ENCODE measurements at places on chromosomes 3 and 15.

GRCh38 chr15:89278307-89278706, 34.5 kb downstream of the FANCI start:
- DNase-seq: no peak

GRCh38 chr3:5122741-5123706, 932 bp downstream of the ARL8B start:
- peak; percentile 89 for DNase-seq

DNA sequence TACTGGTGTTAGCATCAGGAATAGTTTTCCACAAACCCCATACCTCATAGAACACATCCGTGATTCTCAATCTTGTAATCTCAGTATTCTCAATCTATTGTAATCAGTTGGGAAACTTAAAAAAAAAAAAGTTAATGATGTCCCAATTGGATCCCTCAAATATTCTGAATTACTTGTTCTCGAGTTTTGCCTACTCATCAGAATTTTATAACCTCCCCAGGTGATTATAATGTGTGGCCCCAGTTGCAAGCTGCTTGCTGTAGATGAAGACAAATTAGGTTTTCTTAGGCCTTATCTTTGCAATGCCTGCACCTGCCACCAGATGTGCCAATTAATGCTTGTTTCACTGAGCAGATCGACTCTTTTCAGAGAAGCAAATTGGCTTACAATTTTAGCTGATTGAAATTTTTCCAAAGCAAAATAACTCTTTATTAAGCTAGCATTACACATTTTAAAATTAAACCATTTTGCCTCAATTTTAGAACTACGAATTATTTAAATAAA, 19.0 kb upstream of the DIPK2A start:
- DNase-seq: no peak

GRCh38 chr3:51962854-51963530, 4.3 kb downstream of the PCBP4 start:
- DNase-seq: no peak

DNA sequence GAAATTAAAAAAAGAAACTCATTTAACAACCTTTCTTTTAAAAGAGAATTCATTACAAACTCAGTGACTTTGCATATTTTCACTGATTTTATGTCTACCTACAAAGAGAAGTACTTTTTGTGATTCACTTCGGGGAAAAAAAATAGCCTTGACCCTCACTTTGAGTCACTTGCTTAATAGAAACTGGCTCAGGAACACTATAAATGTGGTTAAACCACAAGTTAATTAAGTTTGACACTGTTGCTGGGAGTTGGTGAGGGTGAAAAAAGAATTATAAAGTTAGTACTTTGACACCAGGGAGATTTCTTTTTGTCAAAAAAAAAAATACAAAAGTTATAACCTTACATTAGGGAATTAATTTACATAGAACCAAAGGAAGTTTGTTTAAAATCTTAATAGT, 810.9 kb downstream of the NR2F2 start:
- peak; percentile 17 for DNase-seq

GRCh38 chr3:73530022-73530396, 94.7 kb downstream of the PDZRN3 start:
- DNase-seq: no peak

- DNase-seq: no peak
Observed at GRCh38 chr15:67186688-67187087, 67.8 kb downstream of the AAGAB start.

GRCh38 chr3:56389183-56389830, 79.0 kb downstream of the ERC2 start:
- peak; percentile 4 for DNase-seq

GRCh38 chr3:31523543-31523942, 9.2 kb upstream of the STT3B start:
- DNase-seq: no peak

DNA sequence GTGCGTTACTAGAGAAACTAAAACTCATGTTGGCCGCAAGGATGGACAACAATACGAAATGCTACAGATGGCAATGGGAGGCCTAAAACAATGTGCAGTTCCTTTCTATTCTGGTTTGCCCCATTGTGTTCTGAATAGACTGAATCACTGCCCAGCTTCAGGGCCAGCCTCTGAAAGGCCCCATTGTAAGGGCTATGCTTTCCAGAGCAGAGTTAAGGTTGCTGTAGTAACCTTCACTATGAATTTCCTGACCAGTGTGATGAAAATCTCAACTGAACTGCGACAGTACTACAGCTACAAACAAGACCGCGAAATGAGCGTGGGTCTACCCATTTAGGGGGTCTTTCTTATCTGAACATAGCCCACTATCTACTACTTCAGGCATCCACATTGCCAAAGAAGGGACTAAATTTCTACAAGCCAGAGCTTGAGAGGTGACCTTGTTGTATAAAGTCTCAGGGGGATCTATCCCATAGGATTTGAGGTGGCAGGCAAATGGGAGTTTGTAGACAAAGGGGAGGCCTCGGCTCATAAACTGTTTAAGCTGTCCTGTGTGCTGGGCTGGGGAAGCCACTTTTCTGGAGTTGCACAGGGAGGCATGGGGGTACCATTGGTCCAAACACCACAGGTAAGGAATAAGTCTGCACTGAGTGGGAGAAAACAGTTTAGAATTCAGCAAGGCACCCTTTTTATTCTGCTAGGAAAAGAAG, 80.1 kb downstream of the MYO1E start:
- peak; percentile 72 for DNase-seq

GRCh38 chr3:57943525-57944495, 64.4 kb upstream of the FLNB start:
- DNase-seq: no peak

- DNase-seq: peak; percentile 50
Observed at GRCh38 chr3:123457841-123458240, 9.0 kb upstream of the ADCY5 start.

DNA sequence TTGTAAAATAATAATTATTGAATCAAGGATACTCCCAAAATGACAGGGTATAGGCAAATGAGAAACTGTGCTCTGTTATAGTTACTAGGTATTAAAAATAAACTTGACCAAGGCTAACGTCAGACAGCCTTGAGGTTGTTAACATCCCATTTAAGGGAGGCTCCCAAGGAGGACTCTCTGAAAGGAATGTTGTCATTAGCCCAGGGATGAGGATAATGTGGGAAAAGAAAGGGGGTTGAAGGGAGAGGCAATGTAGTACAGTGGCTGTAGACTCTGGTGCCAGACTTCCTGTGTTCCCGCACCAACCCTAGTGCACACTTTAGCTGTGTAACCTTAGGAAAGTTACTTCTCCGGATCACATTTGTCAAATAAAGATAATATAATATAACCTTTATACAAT, 47.0 kb upstream of the RARB start:
- DNase-seq: no peak

- DNase-seq: no peak
Observed at GRCh38 chr3:117518364-117518763, 808.8 kb downstream of the TUSC7 start.

DNA sequence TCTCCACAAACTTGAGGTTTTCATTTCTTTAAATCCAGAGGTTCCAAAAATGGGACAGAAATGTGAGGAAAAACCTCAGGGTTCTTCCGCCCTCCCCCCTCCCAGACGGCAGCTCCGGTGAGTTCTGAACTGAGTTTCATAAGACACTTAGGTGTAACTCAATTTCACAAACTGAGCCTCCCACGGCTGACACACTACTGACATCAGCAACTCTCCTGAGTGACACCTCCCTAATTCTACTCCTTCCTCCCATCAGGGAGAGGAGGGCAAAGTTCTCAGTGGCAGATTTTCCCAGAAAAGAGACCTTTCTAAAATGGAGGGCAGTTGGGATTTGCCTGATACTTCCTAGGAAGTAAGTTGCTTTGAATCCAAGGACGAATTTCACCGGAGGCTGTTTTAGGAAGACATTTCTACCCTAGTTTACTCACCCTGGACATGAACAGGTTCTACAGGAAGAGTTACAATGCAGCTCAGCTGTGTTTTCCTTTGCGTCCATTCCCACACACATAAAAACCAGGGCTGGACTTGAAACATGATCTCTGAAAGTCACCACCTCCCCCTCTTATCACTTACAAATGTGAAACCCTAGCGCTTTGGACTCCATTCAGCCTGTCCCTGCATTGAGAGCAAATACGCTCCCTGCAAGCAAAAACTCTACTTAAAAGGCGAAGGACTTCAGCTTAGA, 78.1 kb upstream of the LMOD3 start:
- DNase-seq: peak; percentile 91

DNA sequence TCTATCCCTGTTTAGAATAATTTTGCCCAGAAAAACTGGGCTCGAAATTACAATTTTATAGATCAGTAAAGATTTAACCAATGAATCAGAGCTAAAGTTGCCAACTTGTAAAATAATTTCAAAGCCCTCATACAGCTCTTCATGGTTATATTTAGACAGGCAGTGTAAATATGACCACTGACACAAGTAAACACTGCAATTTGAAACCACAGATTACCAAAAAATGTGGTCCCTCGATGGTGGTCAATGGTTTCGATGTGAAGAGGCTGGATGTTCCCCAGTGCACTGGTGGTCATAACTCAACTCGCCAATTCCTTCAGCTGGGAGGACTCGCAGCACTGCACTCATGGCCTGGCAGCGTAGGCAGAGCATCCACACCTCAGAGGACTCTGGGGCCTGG, 28.6 kb downstream of the LRTM1 start:
- no peak for DNase-seq

- DNase-seq: peak; percentile 33
Observed at GRCh38 chr3:113747283-113748046, 630 bp downstream of the ATP6V1A start.

DNA sequence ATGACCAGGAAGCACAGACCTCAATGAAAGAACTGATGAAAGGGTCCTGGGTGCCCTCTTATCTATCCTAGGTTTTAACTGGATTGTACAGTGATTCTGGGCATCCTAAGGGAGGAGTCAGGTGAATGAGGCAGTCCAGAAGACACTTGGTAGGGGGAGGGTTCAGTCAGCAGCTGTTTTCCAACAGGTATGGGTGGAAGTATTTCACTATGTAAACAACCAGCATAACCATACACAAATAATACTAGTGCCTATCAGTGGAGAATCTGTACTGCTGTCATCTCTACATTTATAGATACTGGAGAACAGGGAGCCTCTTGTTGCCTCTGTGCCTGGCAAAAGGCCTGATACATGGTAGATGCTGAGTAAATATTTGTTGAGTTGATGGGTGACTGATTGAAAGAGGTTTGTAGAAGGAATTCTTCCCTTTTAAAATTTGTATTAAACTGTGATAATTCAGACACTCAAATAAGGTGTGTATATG, 328.5 kb downstream of the RBMS3 start:
- DNase-seq: no peak

DNA sequence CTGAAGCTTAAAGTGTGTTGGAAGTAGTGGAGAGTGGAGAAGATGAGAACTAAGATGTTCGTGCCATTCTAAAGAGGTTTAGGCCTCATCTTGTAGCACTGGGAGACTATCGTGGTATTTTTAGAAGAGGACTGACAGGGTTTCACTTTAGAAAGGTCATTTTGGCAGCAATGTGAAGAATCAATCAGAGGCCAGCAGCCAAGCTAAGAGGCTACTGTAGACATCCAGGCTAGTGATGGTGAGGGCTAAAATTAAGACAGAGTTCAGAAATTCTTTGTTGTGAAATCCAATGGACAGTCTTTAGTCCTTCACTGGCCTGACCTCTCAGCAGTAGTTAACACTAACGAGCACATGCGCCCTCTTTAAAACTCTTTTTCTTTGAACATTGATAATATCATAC, 288.2 kb downstream of the TBL1XR1 start:
- no peak for DNase-seq

DNA sequence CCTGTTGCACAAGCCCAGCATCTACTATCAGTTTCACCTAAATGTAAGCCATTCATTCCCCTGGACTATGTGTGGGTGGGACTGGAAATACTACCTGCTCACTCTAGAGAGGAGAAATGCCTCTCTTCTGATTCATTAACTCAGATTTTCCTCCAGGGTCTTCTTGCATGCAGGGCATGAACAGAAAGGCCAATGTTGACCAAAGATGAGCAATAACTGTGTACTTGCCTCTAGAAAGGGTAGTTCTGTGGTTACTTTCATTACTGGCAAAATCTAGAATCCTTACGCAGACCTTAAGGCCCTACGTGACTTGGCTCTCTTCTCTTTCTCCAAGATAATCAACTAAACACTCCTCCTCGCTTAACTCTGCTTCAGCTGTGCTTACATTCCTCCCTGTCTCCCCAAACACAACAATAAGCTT, 81.4 kb upstream of the PSMD6 start:
- DNase-seq: peak; percentile 97

DNA sequence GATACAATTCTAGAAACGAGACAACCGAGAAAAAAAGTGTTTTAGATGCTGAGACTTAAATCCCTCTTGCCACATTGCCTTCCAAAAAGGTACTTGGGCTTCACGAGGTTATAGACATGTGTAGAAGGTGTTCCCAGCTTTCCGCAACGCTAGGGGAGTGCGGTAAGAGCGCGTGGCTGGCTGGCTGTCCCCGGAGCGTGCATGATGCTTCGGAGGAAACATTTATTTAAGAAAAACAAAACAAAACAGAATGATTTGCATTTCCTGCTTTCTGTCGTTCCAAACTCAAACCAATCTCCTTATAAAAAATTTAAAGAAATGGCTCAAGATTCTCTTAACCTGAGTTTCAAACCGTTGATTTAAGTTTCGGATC, 841 bp downstream of the SLC6A20 start:
- DNase-seq: no peak

DNA sequence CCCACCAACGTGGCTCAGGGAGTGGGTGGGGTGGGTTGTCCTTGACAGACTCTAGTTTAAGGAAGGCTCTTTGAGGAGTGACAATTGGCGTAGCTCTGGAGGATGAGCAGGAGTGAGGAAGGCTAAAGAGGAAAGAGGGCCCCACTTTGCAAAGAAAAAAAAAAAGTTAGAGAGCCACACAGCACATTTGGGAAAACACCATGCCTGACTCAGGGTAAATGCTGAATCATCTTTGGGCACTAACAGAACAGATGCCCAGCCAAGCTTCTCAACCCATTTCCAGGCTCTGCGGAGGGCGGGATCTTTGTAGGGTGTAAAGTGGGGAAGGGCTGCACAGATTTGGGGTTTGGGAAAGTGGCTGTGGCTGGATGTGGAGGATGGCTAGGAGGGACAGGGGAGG, 179.1 kb upstream of the RGMA start:
- DNase-seq: no peak

DNA sequence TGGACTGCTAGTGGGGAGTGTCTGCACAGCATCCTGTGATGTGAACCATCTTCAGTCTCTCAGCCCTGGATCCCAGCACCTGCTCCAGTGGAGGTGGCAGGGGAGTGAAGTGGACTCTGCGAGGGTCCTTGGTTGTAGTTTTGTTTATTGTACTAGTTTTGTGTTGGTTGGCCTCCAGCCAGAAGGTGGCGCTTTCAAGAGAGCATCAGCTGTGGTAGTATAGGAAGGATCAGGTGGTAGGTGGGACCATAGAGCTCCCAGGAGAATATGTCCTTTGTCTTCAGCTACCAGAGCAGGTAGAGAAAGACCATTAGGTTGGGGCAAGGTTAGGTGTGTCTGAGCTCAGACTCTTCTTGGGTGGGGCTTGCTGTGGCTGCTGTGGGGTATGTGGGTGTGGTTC, 20.9 kb downstream of the NEK11 start:
- DNase-seq: no peak

GRCh38 chr3:112974894-112975293, at the start of gene CD200R1:
CD200R1 (minus strand) TSS chr3:112975103; CDS start chr3:112974857, 246 bp downstream.
- no peak for DNase-seq
